Activated CD8-positive, alpha-beta T cell treated with anti-CD3 and anti-CD28 coated beads, Interleukin-2, amount 10 ng/mL, durations not matched to agents 7 days and 5 days (primary cell): ENCODE measurements at places on chromosomes 6 and 20. TPM values are rescaled to one million over a fixed set of nuclear protein-coding genes. Genes with fewer than 3 reads are reported as not detected.

- H3K27me3 ChIP-seq, result no peaks in the 10 kb centered on the region
- H3K36me3 ChIP-seq, result no peaks in the 10 kb centered on the region
- no peak overlapping the region for H3K4me3 ChIP-seq
These were observed 151.5 kb downstream of the EYA4 start for GRCh38 chr6:133392641-133393040.

DNA sequence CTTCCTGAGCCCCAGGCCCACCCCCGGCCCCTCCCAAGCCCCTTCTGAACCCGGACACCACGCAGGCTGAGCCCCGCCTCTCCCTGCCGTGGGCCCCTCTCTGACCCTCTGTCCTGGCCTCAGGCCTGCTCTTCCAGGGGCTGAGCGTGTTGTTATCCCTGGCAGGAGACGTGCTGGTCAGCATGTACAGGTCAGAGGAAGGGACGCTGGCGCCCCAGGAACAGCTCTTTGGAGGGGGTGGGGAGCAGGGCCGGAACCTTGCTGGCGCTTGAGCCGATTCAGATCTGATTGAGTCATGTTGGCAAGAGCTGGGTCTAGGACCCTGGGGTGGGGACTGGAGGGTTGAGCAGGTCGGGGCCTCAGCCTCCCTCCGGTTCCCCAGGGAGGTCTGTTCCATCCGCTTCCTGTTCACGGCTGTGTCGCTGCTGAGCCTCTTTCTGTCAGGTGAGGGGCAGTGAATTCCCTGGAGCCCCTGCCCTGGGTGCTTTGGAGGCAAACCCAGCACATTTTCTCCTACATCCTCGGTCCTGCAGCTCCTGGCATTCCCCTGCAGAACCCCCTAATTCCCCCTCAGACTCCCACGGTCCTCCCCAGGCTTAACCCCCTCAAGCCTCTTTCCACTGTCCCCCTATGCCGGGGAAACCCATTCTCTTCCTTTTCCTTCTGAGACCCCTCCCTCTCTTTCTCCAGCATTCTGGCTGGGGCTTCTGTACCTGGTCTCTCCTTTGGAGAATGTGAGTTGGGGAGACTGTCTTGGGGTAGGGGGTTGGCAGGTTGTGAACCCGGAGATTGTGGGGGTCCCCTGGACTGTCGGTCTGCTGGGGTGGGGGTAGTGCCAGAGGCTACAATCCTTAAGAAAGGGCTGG is 2.0 kb downstream of the SPAG4 start:
- H3K27ac ChIP-seq, result peak overlapping the region; percentile 92
- peaks cover 43% of the 10 kb centered on the region for H3K4me1 ChIP-seq
- peak; percentile 63 for DNase-seq
- H3K27me3 ChIP-seq, result peaks cover 2% of the 10 kb centered on the region
- peaks cover 7% of the 10 kb centered on the region for H3K36me3 ChIP-seq

FABP7 gene
- not detected for total RNA-seq

SNAI1 gene
- total RNA-seq, result 0.37 TPM

POU3F2 gene
- total RNA-seq, result not detected

KHDC1L gene
- total RNA-seq, result not detected

GRCh38 chr6:43444582-43444981 is 10.8 kb downstream of the DLK2 start:
- H3K36me3 ChIP-seq, result peaks cover 23% of the 10 kb centered on the region
- H3K4me3 ChIP-seq, result no peak overlapping the region
- H3K4me1 ChIP-seq, result no peaks in the 10 kb centered on the region
- H3K27me3 ChIP-seq, result no peaks in the 10 kb centered on the region
- no peak for DNase-seq
- no peak overlapping the region for H3K27ac ChIP-seq

DNA sequence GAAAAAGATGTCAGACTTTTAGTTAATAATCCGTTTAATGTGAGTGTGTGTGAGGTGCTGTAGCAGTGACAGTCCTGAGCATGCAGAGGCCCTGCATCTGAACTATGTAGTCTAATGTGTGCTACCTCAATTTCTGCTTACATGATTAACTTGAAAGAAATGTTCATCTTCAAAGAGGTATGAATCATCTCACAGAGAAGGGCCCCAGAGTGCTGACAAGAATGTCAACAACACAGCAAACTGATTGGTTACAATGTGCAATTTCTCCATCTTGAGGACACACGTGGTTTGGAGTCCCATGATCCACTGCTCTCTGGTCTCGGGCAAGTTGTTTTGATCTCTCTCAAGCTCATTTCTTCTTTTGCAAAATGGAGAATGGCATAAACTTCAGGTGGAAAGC is 61.7 kb upstream of the EMILIN3 start:
- H3K27ac ChIP-seq, result peak overlapping the region; percentile 79
- H3K27me3 ChIP-seq, result no peaks in the 10 kb centered on the region
- H3K4me3 ChIP-seq, result no peak overlapping the region

DNA sequence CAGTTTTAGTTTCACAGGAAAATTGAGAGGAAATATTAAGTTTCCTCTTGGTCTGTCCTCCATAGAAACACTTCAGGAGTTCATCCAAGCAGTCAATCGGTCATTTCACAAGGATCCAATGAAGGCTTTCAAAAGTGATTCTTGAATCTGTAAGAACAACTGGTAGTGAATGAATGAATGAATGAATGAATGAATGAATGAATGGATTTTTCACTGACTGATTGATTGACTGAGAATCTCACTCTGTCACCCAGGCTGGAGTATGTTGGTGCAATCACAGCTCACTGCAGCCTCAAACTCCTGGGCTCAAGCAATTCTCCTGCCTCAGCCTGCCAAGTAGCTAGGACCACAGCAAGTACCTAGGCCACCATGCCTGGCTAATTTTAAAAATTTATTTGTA is 39.4 kb upstream of the TAF8 start:
- no peaks in the 10 kb centered on the region for H3K27me3 ChIP-seq
- DNase-seq, result no peak
- H3K4me3 ChIP-seq, result peak overlapping the region; percentile 63

POM121L2 gene
- not detected for total RNA-seq

- peaks cover 62% of the 10 kb centered on the region for H3K36me3 ChIP-seq
- H3K27me3 ChIP-seq, result no peaks in the 10 kb centered on the region
- peak overlapping the region; percentile 88 for H3K4me3 ChIP-seq
- H3K4me1 ChIP-seq, result peaks cover 52% of the 10 kb centered on the region
- peak overlapping the region; percentile 89 for H3K27ac ChIP-seq
These were observed 1.3 kb downstream of the NOP56 start for GRCh38 chr20:2653556-2654383.

CCNC gene
- 36.8 TPM for total RNA-seq

- no peak for DNase-seq
- no peak overlapping the region for H3K4me3 ChIP-seq
- H3K27me3 ChIP-seq, result peaks cover 14% of the 10 kb centered on the region
- H3K36me3 ChIP-seq, result no peaks in the 10 kb centered on the region
- no peak overlapping the region for H3K27ac ChIP-seq
These were observed 98.8 kb upstream of the NRN1 start for GRCh38 chr6:6105472-6106036.

GRCh38 chr6:133921249-133921859 is 31.7 kb upstream of the TBPL1 start:
- DNase-seq, result peak; percentile 85
- no peak overlapping the region for H3K4me3 ChIP-seq
- peaks cover 14% of the 10 kb centered on the region for H3K27me3 ChIP-seq
- peaks cover 9% of the 10 kb centered on the region for H3K4me1 ChIP-seq
- H3K36me3 ChIP-seq, result no peaks in the 10 kb centered on the region

OR2J3 gene
- total RNA-seq, result not detected

DNA sequence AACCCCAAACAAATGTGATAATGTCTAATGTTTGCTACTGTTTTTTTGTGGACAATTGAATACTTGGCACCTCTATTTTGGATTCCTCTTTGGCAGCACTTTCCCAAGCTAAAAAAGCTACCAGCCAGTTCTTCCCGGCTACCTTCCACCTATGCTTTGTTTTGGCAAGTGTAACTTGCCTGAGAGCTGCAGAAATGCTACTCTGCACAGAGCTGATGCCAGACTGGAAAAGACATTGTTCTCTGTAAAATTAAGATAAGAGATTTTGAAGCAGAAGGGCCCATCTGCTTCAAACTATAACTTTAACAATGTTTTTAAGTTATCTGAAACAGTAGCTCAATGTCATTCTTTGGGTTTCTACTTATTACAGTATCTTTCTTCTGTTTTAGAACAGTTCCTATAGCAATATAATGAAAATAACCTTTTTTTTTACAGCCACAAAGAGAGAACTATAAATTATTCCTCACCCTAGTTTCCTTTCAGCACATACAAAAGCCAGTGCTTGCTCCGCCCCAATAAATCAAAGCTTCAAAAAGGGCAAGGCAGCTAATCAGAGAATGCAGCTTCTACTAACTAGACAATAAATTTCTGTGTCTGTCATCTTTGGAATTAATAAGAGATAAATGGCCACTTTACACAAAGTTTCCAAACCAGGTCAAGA is 183.1 kb downstream of the UBE3D start:
- H3K36me3 ChIP-seq, result no peaks in the 10 kb centered on the region
- H3K4me1 ChIP-seq, result no peaks in the 10 kb centered on the region
- DNase-seq, result no peak
- H3K27ac ChIP-seq, result no peak overlapping the region
- peaks cover 8% of the 10 kb centered on the region for H3K27me3 ChIP-seq
- H3K4me3 ChIP-seq, result no peak overlapping the region
